Heart left ventricle (tissue), 16 donors: ENCODE measurements at places on chromosomes 7 and 10. TPM values are rescaled to one million over a fixed set of nuclear protein-coding genes. Genes with fewer than 3 reads are reported as not detected.

- H3K36me3 ChIP-seq, result no peaks in the 10 kb centered on the region
- no peaks in the 10 kb centered on the region for H3K27me3 ChIP-seq
- no peaks in the 10 kb centered on the region for H3K4me1 ChIP-seq
- no peak overlapping the region for H3K4me3 ChIP-seq
These were observed 582.7 kb downstream of the REEP3 start for GRCh38 chr10:64103750-64104470.

- H3K27ac ChIP-seq, result no peak overlapping the region
- no peak overlapping the region for H3K4me3 ChIP-seq
- H3K4me1 ChIP-seq, result no peaks in the 10 kb centered on the region
- no peaks in the 10 kb centered on the region for H3K27me3 ChIP-seq
- no peak for DNase-seq
These were observed 167.4 kb downstream of the SKAP2 start for GRCh38 chr7:26696978-26697377.

GRCh38 chr10:99532687-99533495 lies at the start of gene NKX2-3:
Gene NKX2-3, plus strand, starts transcription at chr10:99532942. Its CDS starts 190 bp downstream, at chr10:99533132.
- peak; percentile 75 for DNase-seq
- no peaks in the 10 kb centered on the region for H3K36me3 ChIP-seq
- H3K27ac ChIP-seq, result no peak within 1 kb of the TSS
- H3K4me1 ChIP-seq, result peaks cover 13% of the 10 kb centered on the region

The PAPSS2 gene
- 5.5 TPM for total RNA-seq

GRCh38 chr7:55152516-55152915 lies 133.7 kb downstream of the EGFR start:
- H3K4me1 ChIP-seq, result peaks cover 4% of the 10 kb centered on the region
- no peak overlapping the region for H3K27ac ChIP-seq
- no peak overlapping the region for H3K4me3 ChIP-seq
- no peaks in the 10 kb centered on the region for H3K27me3 ChIP-seq
- H3K36me3 ChIP-seq, result peaks cover 85% of the 10 kb centered on the region

The FLNC gene
- total RNA-seq, result 1,170 TPM

The PRSS58 gene
- total RNA-seq, result not detected

The CYP2C19 gene
- not detected for total RNA-seq

GRCh38 chr7:22480523-22481075 lies 19.4 kb downstream of the STEAP1B start:
- no peak overlapping the region for H3K27ac ChIP-seq
- H3K4me3 ChIP-seq, result no peak overlapping the region
- DNase-seq, result no peak

DNA sequence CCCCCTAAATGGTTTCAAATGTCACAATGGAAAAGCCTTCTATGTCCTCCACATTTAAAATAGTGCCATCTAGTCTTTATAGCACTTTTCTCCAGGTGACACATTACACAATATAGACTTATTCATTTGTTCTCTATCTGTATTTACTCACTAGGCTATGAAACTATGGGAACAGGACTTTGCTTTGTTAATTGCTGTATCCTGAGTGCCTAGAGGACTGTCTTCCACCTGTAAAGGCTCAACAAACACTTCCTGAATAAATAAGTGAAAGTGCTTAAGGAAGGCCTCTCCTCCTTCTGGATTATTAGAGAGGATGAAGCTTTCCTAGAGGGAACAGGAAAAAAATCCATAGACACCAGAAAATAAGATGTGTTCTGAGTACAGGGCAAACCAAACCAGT lies 397.6 kb upstream of the LRRN3 start:
- no peak for DNase-seq
- no peaks in the 10 kb centered on the region for H3K4me1 ChIP-seq

The VSTM2A gene
- total RNA-seq, result not detected

The ZPBP gene
- not detected for total RNA-seq

DNA sequence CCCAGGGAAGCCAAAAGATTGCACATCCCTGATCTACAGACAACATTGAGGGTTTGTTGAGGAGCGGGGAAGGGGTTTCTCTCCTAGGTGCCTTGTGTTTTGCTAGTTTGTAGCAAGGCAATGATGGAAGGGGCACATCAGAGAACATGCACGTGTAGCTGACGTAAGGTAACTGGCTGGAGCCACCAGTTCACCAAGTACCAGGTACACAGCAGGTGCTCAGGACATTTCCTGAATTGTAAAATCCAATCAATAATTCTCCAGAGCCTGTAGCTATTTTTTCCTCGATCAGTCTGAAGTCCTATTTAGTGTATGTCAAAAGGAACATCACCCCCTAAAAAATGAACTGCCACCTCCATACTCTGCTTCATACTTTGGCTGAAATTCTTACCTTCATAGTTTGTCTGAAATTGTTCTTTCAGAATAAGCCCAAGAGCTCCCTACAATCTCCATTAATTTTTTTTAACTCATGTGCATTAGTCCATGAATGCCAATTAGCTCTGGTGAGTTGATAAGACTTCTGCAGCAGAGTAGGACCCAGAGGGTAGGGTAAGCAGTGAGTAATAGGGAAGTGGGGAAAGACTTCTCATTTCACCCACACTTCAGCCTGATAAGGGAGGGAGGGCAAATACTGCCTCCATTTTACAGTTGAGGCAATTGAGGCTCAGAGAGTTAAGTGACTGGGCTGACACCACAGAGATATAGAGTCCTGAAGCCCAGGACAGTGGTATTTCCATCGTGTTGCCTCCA lies 36.0 kb upstream of the SLC26A3 start:
- no peak overlapping the region for H3K4me3 ChIP-seq
- DNase-seq, result no peak
- H3K4me1 ChIP-seq, result no peaks in the 10 kb centered on the region
- H3K27ac ChIP-seq, result no peak overlapping the region

DNA sequence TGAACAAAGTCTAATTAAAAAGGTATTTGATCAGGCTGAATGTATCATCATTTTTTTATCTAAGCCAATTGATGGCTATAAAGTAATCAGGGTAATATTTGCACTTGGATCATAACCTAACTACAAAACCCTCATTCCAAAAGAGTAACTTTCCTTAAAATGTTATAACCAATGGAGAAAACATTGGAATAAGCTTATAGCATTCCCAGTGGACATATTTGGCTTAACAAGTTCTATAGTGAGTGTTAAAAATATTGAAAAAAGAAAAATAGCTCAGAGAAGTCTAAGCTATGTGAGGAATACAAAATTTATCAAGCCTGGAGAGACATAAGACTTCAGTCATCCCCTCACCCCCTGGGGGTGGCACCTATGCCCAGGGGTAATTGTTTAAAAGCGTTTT lies 358.8 kb downstream of the LRRTM3 start:
- no peaks in the 10 kb centered on the region for H3K27me3 ChIP-seq
- no peak overlapping the region for H3K27ac ChIP-seq
- no peaks in the 10 kb centered on the region for H3K4me1 ChIP-seq
- no peak overlapping the region for H3K4me3 ChIP-seq

GRCh38 chr10:72164617-72165016 lies 51.2 kb upstream of the ANAPC16 start:
- peak overlapping the region; percentile 36 for H3K27ac ChIP-seq
- no peak for DNase-seq
- H3K4me3 ChIP-seq, result no peak overlapping the region
- H3K36me3 ChIP-seq, result peaks cover 23% of the 10 kb centered on the region
- no peaks in the 10 kb centered on the region for H3K4me1 ChIP-seq

DNA sequence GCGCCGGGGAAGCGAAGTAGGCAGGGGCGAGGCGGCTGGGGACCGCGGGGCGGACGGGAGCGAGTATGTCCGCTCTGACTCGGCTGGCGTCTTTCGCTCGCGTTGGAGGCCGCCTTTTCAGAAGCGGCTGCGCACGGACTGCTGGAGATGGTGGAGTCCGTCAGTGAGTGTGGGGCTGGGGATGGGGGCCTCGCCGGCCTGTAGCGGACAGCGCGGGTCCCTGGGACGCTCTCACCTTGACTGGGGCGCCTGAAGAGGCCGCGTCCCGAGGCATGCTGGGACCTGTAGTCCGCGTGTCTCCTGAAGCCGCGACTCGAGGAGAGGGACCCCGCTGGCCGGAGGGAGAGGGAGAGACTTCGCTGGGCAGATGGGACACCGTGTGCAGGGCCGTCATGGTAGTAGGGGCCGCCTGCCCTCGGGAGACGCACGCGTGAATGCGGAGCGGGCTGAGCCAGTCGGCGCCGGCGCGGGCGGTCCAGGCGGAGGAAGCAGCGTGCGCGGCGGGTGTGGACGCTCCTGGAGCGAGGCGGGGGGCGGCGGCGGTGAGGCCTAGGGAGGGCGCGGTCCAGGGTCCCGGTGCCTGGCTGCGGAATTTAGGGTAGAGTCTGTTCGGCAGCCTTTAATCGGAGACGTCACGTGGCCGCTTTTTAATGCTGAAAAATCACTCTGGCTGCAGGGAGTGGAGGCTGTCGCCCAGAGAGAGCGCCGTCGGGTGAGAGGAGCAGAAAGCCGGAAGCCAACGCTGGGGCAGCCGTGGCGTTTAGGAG lies at the start of gene NDUFB2:
Gene NDUFB2 (plus strand): TSS at position 29 of the 767 bp plus-strand sequence. CDS start 37 bp downstream, at position 66.
- peaks cover 8% of the 10 kb centered on the region for H3K36me3 ChIP-seq
- no peak for DNase-seq
- peak within 1 kb of the TSS; percentile 73 for H3K4me3 ChIP-seq
- peak within 1 kb of the TSS; percentile 95 for H3K27ac ChIP-seq

- no peak for DNase-seq
- H3K27me3 ChIP-seq, result no peaks in the 10 kb centered on the region
- no peak overlapping the region for H3K4me3 ChIP-seq
- H3K27ac ChIP-seq, result peak overlapping the region; percentile 21
- no peaks in the 10 kb centered on the region for H3K36me3 ChIP-seq
These were observed 85.9 kb downstream of the CD36 start for GRCh38 chr7:80724249-80724871.

The BEND7 gene
- total RNA-seq, result 11.5 TPM

- no peaks in the 10 kb centered on the region for H3K36me3 ChIP-seq
- H3K4me1 ChIP-seq, result peaks cover 77% of the 10 kb centered on the region
- H3K4me3 ChIP-seq, result no peak overlapping the region
- H3K27me3 ChIP-seq, result no peaks in the 10 kb centered on the region
- H3K27ac ChIP-seq, result peak overlapping the region; percentile 66
These were observed 112.5 kb downstream of the EGFR start for GRCh38 chr7:55131142-55131929.

DNA sequence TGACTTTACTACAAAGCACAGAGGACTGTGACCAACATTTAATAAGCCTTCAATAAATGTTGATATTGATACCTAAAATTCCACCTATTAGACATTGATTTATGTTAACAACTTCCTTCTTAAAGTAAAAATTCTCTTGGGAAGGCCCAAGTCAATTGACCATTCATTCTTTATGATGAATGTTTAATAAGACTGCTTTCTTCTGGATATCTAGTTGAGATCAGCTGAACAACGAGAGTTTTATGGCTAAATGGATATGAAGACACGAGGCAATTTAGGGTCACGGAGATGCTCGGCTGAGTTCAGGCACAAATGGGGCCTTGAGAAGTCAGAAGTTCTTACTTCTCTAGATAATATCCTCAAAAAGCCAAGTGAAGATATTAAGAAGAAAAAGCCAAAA lies 258.8 kb downstream of the FRMD4A start:
- no peak overlapping the region for H3K4me3 ChIP-seq
- peaks cover 14% of the 10 kb centered on the region for H3K4me1 ChIP-seq
- H3K36me3 ChIP-seq, result no peaks in the 10 kb centered on the region
- DNase-seq, result no peak
- H3K27ac ChIP-seq, result no peak overlapping the region

GRCh38 chr10:87643920-87644319 lies 15.8 kb upstream of the PAPSS2 start:
- no peaks in the 10 kb centered on the region for H3K4me1 ChIP-seq
- H3K27me3 ChIP-seq, result no peaks in the 10 kb centered on the region
- H3K4me3 ChIP-seq, result no peak overlapping the region
- no peak overlapping the region for H3K27ac ChIP-seq
- no peak for DNase-seq

- no peaks in the 10 kb centered on the region for H3K27me3 ChIP-seq
- H3K4me1 ChIP-seq, result no peaks in the 10 kb centered on the region
- no peak overlapping the region for H3K4me3 ChIP-seq
- no peak overlapping the region for H3K27ac ChIP-seq
- H3K36me3 ChIP-seq, result no peaks in the 10 kb centered on the region
These were observed 228.0 kb downstream of the ELMO1 start for GRCh38 chr7:37220664-37221063.

The FAM25G gene
- not detected for total RNA-seq

The FAM241B gene
- total RNA-seq, result 5.3 TPM

The FBXL13 gene
- total RNA-seq, result not detected

The MKRN1 gene
- total RNA-seq, result 109 TPM

The CRHR2 gene
- total RNA-seq, result 1.1 TPM

The MRPS33 gene
- 120 TPM for total RNA-seq

GRCh38 chr10:49741108-49741995 lies 20.8 kb downstream of the OGDHL start:
- no peaks in the 10 kb centered on the region for H3K36me3 ChIP-seq
- no peaks in the 10 kb centered on the region for H3K4me1 ChIP-seq
- no peak overlapping the region for H3K4me3 ChIP-seq
- no peaks in the 10 kb centered on the region for H3K27me3 ChIP-seq
- no peak for DNase-seq

GRCh38 chr10:16192337-16192736 lies 244.5 kb upstream of the PTER start:
- no peaks in the 10 kb centered on the region for H3K4me1 ChIP-seq
- H3K27me3 ChIP-seq, result no peaks in the 10 kb centered on the region
- DNase-seq, result no peak
- H3K4me3 ChIP-seq, result no peak overlapping the region
- no peaks in the 10 kb centered on the region for H3K36me3 ChIP-seq

- no peak for DNase-seq
- no peak overlapping the region for H3K4me3 ChIP-seq
- no peaks in the 10 kb centered on the region for H3K36me3 ChIP-seq
- no peak overlapping the region for H3K27ac ChIP-seq
- H3K27me3 ChIP-seq, result no peaks in the 10 kb centered on the region
These were observed 117.8 kb upstream of the ZMIZ1 start for GRCh38 chr10:78950656-78951587.

GRCh38 chr10:107415446-107415845 lies 250.9 kb upstream of the SORCS1 start:
- H3K27ac ChIP-seq, result no peak overlapping the region
- H3K4me3 ChIP-seq, result no peak overlapping the region
- no peak for DNase-seq
- no peaks in the 10 kb centered on the region for H3K27me3 ChIP-seq

The RPP30 gene
- total RNA-seq, result 27.3 TPM

GRCh38 chr10:31018962-31019361 lies 12.7 kb downstream of the ZNF438 start:
- no peak overlapping the region for H3K4me3 ChIP-seq
- no peaks in the 10 kb centered on the region for H3K27me3 ChIP-seq
- no peaks in the 10 kb centered on the region for H3K36me3 ChIP-seq
- DNase-seq, result no peak

The EN2 gene
- 0.06 TPM for total RNA-seq

DNA sequence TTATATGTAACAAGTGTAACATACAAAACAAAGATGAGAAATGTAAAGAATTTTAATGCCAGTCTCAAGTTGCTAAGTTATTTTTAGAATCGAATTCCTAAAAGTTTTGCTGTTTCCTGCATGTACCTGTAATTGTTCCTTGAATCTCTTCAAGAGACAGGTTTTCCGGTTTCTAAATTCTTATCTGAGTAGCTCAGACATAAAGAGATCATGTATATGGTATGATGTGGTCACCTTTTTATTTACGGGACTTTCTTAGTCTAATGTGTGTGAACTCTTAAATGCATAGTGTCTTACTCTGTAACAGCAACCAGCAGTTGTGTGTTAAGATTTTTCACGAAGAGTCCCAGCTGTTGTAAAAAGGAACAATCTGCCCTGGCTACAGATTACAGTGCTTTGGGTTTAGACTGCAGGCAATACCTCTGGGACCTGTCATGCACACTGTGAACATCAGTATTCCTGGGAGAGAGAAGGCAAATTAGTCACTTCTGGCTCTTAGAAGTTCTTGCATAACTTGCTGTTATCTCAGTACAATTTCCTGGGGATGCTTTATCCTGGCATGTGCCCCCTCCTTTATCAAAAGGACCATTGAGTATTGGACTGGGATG lies 263.4 kb downstream of the BICC1 start:
- H3K4me3 ChIP-seq, result no peak overlapping the region
- H3K27ac ChIP-seq, result no peak overlapping the region
- DNase-seq, result peak; percentile 42
- no peaks in the 10 kb centered on the region for H3K36me3 ChIP-seq
